HFFc6 (cell line): ENCODE measurements at places on chromosomes 3 and 15.
A peak's percentile ranks its signal among the peaks of the same experiment; 100 is the strongest.

- peaks cover 4% of the 10 kb centered on the region; the same call in 1 of the 2 replicates for H3K36me3 ChIP-seq
- DNase-seq: no peak
- peaks cover 14% of the 10 kb centered on the region for H3K4me1 ChIP-seq
- H3K27ac ChIP-seq: no peak overlapping the region
Observed at GRCh38 chr15:41259546-41260189, 28.6 kb downstream of the CHP1 start.

DNA sequence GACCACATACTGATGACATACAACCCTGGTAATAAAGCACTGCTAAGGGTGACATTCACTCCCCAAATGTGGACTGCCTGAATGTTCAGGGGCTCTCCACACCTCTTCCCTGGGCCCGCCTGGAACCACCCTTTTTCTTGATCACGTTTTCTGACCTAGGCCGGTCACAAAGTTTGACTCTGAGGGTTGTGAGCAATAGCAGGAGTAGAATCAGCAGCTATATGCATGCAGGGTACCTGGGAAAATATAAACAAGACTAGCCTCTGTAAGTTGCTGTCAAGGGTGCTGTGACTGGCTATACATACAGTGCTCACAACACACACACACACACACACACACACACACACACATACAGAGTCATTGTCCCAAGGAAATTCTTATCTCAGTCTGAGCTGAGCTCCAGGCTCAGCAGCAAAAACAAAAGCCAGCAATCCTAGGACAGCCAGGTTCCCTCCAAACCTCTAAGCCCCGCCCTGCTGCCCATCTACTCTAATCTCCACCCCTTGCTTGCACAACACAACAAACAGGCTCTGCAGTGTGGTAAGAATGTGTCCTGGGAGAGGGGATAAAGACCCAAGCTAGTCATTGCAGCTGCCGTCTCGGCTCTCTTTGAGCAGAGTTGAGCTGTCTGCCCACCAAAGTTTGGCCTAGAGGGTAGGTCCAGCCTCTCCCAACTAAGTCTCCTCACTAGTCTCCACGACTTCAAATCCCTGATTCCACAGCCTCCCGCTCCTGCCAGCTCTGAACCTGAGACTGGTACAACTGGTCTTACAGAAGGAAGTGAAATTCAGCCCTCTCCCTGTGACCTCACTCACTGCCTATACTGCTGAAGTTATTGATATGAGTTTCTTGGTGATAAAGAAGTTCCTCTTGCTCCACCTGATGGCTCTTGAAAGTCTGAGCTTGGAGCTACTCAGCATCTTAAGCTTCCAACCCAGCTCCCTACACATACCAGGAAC lies 2.2 kb downstream of the BMF start:
- H3K4me3 ChIP-seq: no peak overlapping the region
- H3K27ac ChIP-seq: no peak overlapping the region

DNA sequence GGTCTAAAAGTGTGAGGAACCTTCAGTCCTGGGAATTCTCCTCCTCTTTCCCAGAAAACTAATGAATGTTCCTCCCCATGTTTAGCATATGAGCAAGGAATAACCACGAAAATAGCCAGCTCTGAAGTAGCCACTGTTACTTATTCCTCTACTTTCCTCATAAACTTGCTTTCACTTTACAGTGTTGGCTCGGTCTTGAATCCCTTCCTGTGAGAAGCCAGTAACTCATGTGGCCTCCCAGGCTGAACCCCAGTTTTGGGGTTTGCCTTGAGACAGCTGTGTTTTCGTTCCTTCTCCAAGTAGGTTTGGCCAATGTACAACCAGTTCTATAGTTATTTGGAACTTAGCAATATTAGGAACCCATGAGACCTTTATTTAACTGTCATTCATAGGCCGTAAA lies 195.0 kb downstream of the CNTN6 start:
- H3K4me1 ChIP-seq: no peaks in the 10 kb centered on the region
- H3K27me3 ChIP-seq: no peaks in the 10 kb centered on the region
- DNase-seq: no peak
- H3K27ac ChIP-seq: no peak overlapping the region
- no peak overlapping the region for H3K4me3 ChIP-seq

DNA sequence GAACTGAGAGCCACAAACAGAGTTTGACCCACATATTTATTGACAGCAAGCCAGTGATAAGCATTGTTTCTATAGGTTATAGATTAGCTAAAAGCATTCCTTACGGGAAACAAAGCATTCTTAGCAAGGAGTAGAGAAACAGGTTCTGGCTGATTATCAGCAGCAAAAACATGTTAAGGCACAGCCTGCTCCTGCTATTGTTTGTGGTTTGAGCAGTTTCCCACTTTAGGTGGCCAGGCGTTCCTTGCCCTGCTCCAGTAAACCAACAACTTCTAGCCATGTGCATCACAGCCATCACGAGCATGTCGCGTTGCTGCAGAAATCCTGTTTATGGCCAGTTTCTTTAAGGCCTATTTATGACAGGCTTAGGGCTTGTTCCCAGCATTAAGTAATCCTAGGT lies 44.7 kb upstream of the C2CD4B start:
- H3K4me1 ChIP-seq: no peaks in the 10 kb centered on the region
- H3K36me3 ChIP-seq: no peaks in the 10 kb centered on the region
- DNase-seq: no peak

DNA sequence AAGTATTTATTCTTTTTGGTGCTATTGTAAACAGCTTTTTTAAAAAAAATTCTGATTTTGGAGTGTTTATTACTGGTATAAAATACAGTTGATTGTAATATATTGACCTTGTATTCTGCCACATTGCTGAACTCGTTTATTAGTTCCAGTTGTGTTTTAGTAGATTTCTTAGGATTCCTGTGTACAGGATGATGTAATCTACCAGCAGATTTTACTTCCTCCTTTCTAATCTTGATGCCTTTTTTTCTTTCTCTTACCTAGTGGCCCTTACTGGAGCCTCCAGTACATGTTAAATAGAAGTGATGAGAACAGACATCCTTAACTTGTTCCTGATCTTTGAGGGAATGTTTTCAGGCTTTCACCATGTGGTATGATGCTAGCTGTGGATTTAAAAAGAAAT lies 70.4 kb upstream of the KY start:
- no peak overlapping the region for H3K27ac ChIP-seq
- H3K4me1 ChIP-seq: no peaks in the 10 kb centered on the region
- H3K4me3 ChIP-seq: no peak overlapping the region
- no peaks in the 10 kb centered on the region for H3K36me3 ChIP-seq

DNA sequence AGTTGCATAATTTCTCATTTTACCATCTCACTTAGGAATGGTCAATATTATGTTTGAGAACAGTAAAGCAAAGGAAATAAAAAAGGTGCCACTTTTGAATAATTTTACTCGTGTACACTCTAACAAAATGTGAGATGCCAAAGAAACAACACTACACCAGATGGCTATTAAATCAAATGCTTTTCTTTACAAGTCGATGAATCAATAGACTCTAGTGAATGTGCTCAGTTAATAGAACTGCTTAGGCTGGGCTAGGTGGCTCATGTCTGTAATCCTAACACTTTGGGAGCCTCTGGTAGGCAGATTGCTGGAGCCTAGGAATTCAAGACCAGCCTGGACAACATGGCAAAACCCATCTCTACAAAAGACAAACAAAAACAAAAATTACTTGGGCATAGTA lies 87.9 kb downstream of the ZNF609 start:
- H3K36me3 ChIP-seq: peaks cover 4% of the 10 kb centered on the region; the same call in 1 of the 2 replicates
- peaks cover 11% of the 10 kb centered on the region for H3K4me1 ChIP-seq
- DNase-seq: no peak
- H3K4me3 ChIP-seq: no peak overlapping the region

DNA sequence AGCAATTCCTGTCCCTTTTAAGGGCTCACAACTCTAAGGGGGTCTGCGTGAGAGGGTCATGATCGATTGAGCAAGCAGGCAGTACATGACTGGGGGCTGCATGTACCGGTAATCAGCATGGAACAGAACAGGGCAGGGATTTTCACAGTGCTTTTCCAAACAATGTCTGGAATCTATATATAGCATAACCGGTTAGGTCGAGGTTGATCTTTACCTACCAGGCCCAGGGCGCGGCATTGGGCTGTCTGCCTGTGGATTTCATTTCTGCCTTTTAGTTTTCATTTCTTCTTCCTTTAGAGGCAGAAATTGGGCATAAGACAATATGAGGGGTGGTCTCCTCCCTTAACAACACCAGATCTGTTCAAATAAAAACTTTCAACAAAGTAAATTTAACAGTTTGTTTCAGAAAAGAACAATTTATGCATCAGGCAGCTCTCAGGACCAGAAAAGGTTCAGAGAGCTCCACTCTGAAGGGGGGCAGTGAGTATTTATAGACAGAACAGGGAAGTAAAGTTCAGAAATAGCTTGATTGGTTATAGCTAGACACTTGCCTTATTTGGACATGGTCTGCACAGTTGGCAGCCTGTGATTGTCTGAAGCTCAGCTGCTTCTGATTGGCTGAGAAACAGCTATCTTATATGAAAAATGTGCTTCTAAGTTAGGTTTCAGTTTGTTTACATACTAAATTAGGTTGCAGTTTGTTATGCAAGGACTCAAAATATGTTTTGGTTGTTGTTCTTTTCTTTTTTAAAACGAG lies 17.2 kb upstream of the B4GALT4 start:
- no peak overlapping the region for H3K27ac ChIP-seq
- H3K4me3 ChIP-seq: no peak overlapping the region
- no peaks in the 10 kb centered on the region for H3K36me3 ChIP-seq
- H3K4me1 ChIP-seq: peaks cover 13% of the 10 kb centered on the region; the same call in 1 of the 2 replicates
- DNase-seq: no peak

- no peaks in the 10 kb centered on the region for H3K36me3 ChIP-seq
- H3K27ac ChIP-seq: no peak overlapping the region
- DNase-seq: no peak
- peaks cover 37% of the 10 kb centered on the region for H3K4me1 ChIP-seq
- H3K4me3 ChIP-seq: no peak overlapping the region
Observed at GRCh38 chr15:68646156-68646555, 67.4 kb downstream of the CORO2B start.

DNA sequence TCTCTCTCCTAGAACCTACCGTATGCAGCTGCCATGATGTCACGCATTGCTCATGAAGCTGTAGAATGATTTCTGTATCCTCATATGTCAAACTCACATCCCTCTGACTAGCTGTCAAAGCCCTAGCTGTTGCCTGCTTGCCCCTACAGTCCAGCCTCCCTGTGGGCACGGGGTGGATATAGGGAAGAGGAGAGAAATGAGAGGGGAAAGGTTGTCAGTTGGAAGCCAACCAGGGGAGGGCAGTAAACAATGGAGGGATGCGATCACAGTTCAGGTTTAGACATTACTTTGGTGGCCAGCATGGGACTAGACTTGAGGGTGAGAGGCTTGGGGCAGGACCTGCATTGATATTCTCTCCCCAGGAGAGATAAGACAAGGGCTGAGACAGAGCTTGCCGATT lies 1.7 kb upstream of the HDGFL3 start:
- peaks cover 23% of the 10 kb centered on the region for H3K4me1 ChIP-seq
- H3K27ac ChIP-seq: no peak overlapping the region
- peaks cover 7% of the 10 kb centered on the region; the same call in 1 of the 2 replicates for H3K27me3 ChIP-seq
- no peak for DNase-seq
- no peak overlapping the region for H3K4me3 ChIP-seq

DNA sequence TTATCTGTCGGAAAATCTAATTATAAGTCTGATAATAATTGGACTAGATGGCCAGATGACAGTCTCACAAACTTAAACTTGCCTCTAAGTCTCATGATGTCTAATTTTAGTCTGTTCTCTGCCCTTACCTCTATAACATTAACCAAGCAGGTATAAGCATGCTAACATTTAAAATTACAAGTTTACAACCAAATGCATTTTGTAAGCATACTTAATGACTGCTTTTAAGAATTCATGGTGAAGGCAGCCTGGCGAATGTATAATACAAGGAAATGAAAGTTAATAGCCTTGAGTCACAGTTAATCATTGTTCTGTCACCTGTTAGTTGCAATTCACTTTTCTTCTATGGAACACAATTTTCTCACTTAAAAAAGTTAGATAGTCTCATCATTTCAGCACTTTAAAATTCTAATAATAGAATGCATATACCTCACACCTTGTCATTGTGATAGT lies 16.5 kb downstream of the BCHE start:
- H3K36me3 ChIP-seq: no peaks in the 10 kb centered on the region
- H3K4me3 ChIP-seq: no peak overlapping the region
- H3K4me1 ChIP-seq: no peaks in the 10 kb centered on the region

DNA sequence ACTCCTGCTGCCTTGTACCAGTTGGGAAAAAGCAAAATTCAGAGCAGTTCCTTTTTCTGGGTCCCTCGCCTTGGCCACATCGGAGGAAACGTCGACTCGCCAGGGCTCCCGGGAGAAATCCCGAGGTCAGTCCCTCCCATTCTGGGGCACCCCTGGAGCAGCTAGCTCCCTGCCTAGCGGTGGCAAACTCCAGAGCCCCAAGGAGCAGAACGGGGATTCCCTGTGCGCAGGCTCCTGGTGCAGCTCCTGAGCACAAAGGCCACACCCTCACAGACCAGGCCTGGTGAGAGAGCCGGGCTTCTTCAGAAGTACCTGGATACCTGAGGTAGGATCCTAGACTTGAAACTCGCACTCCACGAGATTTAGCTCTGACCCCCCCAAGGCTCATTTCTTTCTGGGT lies 2.6 kb downstream of the LRRC3B start:
- H3K4me1 ChIP-seq: no peaks in the 10 kb centered on the region
- H3K36me3 ChIP-seq: peaks cover 4% of the 10 kb centered on the region; the same call in 1 of the 2 replicates
- H3K4me3 ChIP-seq: no peak overlapping the region
- no peak for DNase-seq

DNA sequence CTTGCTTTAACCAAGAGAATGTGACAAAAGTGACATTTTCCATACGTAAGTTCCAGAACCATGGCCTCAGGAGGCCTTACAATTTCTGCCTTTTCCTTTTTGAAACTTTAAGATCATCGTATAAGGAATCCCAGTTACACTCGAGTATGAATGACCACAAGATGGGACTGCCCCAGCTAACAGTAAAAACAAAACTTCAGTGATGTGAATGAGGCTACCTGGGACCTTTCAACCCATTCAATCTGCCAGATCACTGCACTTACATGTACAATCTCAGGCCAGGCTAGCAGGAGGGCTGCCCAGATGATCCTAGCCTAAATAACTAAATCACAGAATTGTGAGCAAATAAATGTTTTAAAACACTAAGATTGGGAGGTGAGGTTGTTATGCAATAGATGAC lies 328.8 kb downstream of the CNTN6 start:
- no peaks in the 10 kb centered on the region for H3K27me3 ChIP-seq
- no peak overlapping the region for H3K27ac ChIP-seq
- no peak for DNase-seq
- H3K36me3 ChIP-seq: peaks cover 5% of the 10 kb centered on the region; the same call in 1 of the 2 replicates
- H3K4me3 ChIP-seq: no peak overlapping the region

GRCh38 chr15:69415381-69415780 lies 1.2 kb downstream of the KIF23 start:
- peaks cover 23% of the 10 kb centered on the region for H3K36me3 ChIP-seq
- no peak for DNase-seq
- peaks cover 40% of the 10 kb centered on the region for H3K4me1 ChIP-seq
- H3K27me3 ChIP-seq: no peaks in the 10 kb centered on the region
- H3K27ac ChIP-seq: peak overlapping the region; percentile 84
- peak overlapping the region; percentile 88 for H3K4me3 ChIP-seq

DNA sequence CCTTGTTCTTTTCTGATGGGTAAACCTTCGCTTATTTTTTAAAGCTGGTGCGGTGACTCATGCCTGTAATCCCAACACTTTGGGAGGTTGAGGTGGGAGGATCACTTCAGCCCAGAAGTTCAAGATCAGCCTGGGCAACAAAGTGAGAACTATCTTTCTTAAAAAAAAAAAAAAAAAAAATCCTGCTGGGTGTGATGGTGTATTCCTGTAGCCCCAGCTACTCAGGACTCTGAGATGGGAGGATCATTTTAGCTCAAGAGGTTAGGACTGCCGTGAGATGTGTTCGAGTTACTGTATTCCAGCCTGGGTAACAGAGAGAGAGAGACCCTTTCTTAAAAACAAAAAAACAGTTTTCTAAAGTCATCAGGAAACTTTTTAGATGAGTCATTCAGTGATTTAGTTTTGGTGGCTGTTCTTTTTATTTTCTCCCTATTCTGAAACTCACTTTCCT lies 37.7 kb downstream of the SLMAP start:
- no peaks in the 10 kb centered on the region for H3K36me3 ChIP-seq
- H3K27ac ChIP-seq: peak overlapping the region; percentile 80
- peaks cover 2% of the 10 kb centered on the region; the same call in 1 of the 2 replicates for H3K27me3 ChIP-seq
- peak; percentile 5 for DNase-seq
- H3K4me3 ChIP-seq: peak overlapping the region; percentile 56
